ENCODE measurements at places on chromosomes 4 and X.

- DNase-seq: no peak
Measured at GRCh38 chr4:158769175-158769921, 522 bp downstream of the FNIP2 start.

DNA sequence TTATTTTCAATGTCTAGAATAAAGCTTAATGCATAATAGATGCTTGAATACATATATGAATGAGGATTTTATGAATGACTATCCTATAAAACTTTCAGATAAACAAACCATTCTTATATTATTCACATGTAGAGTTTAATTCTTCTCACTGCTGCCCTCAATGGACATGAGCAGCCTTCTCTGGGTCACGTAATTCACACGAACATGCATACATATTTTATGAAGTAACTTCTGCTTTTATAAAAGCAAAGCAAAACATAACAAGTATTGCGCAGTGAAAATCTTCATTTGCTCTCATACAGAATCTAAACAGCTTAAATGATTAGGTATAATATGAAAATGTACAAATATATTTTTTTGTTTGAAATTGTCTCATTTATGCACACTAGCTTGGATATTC lies 116.7 kb downstream of the TMA16 start:
- no peak for DNase-seq

DNA sequence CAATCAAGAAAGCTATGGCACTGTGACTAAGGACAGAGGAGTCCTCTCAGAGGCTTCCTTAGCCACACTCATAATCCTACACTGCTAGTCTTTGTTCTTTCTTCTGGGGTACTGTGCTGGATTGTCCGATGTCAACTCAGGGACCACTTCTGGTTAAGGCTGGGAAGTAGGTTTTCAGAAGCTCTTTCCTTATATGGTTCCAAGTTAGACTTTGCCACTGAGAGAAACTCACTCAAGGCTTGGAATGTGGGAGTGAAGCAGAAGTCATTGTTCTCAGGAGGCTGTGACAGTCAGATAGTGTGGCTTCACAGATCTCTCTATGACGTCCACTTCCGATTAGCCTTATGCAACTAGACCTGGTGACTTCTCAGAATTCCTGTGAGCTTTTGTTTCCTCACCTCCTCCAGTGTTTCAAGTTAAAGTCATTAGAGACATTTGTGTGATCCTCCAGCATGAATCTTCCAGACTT lies 317.3 kb upstream of the F9 start:
- no peak for DNase-seq

DNA sequence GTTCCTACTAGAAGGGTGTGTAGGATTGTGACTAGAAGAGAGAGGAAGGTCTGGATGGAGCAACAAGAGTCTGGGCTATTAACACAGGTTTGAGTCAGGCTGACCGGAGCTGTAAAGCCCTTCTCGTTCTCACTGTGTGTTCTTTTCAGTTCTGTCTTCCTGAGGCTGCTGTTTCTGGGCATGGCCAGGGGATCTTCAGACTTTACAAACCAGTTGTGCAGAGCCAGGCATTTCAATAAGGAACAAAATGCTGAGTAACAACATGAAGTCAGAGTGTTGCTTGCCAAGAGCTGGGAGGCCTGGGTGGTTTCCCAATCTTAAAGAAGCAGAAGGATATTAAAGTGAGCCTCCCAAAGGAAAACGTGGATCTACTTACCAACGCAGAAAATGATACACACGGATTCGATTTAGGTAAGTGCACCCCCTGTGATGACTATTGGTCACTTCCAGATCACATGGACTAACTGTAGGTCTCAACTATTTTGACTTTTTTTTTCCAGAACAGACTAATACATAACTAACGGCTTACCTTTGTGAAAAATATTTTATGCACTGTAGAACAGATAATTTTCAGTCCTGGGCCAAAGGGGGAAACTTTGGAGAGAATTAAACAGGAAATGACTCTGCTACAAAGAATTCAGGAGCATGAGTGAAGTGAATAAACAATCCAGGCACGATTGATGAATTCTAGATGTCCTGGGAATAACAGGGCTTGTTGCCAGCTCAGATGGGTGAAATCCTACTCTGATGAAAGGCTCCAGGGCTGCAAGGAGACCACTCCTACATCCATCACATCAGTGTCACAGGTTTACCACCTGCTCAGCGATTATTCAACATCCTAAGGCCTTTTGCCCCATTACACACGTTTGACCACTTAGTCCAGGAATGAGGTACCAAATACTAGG lies 94.5 kb downstream of the ANXA3 start:
- DNase-seq: peak; percentile 63

DNA sequence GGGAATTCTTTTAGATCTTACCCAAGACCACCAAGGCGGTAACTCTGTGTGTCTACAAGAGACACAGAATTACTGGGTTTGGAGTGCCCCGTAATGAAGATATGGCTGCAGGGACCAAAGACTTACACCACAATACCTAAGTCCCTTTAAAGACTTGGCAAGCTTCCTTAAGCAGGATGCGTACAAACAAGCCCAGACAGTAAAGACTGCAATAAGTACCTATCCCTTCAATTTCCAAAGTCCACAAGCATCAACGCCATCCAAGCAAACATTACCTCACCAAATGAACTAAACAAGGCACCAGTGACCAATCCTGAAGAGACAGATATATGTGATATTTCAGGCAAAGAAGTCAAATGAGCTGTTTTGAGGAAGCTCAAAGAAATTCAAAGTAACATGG lies 42.3 kb upstream of the RNF128 start:
- no peak for DNase-seq

GRCh38 chr4:163467082-163467770 lies 6.3 kb downstream of the TKTL2 start:
- no peak for DNase-seq

DNA sequence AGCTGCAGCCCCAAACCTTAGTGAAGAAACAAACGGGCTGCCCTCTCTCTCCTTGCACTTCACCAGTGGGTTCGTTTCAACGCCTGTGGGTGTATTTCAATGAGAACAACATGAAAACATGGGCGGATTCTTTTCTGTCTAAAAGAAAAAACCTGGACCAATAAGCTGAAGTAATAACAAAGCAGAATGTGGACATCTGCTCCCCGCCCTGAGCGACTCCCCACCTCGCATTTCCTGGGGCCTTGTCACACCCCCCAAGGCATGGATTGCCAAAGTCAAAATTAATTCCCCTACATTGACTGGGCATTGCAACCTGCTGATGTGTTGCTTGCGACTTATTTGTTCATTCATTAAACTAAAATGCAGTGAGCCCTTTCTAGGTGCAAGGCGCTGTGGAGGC lies 142.9 kb downstream of the BCOR start:
- DNase-seq: no peak
